Caco-2 (cell line): ENCODE measurements at places on chromosomes 13 and 19.

DNA sequence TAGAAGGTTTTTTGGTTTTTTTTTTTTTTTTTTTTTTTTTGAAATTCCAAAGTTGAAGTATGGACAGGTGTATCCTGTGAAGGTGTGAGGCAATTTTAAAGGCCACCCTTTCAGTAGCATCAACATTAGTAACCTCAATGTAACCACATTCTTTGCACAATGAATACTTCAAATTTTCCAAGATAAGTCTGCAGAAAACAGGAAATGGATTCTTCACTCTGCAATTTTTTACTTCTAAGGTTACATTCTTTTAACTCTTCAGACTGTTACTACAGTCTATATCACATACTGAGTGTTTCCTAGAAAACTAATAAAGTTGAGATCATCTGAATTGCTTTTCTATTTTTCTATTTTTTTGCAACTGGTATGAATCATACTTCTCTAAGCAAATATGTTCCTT, 569.0 kb upstream of the GPC6 start:
- DNase-seq, result peak; percentile 15

GRCh38 chr19:18768046-18768771, 22.9 kb downstream of the COMP start:
- no peak for DNase-seq

GRCh38 chr13:29991343-29991742, 140.9 kb upstream of the UBL3 start:
- DNase-seq, result no peak

- DNase-seq, result no peak
Measured at GRCh38 chr19:3154957-3155736, 19.3 kb downstream of the GNA15 start.

DNA sequence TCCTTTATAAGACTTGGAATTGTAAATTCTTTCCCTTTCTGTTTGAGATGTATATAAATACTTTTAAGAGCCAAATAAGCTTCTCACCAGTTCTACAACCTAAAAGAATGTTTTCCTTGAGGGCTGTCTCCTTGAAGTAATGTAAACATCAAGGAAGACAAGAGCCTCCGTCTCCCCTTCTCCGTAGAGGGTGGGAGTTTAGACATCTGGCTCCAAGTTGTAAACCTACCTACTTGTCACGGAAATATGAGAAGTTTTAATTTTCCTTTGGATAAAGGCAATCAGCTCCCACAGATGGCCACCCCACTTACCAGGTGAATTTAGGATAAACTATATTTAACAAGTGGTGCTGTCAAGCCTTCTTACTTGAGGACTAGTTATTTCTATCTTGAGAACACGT, 237.9 kb downstream of the NALCN start:
- DNase-seq, result no peak

GRCh38 chr13:107865318-107865575, 350.1 kb downstream of the LIG4 start:
- no peak for DNase-seq
